ENCODE measurements at places on chromosomes 6 and 20. TPM values are rescaled to one million over a fixed set of nuclear protein-coding genes. Genes with fewer than 3 reads are reported as not detected.

Gene EYA4
- not detected for total RNA-seq

Gene NDUFAF5
- 25.5 TPM for total RNA-seq

Gene SLC13A3
- total RNA-seq: 3.1 TPM

Gene OXT
- total RNA-seq: not detected

Gene ME1
- total RNA-seq: 50.8 TPM

DNA sequence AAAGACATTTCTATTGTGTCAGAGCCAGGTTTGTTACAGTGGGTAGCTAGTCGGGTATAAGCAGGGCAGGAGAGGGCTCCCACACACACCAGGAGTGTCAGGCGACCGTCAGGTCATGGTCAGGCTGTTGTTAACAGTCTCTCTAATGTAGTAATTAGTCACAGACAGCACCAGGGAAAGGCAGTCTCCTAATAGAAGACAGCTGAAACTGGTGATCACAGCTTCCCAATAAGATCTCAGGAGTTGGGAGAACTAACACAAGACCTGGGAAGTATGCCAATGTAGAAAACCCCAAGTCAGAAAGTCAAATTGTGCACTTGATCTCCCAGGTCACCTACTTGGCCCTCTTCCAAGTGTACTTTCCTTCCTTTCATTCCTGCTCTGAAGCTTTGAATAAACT, 53.0 kb upstream of the GPR6 start:
- no peak for DNase-seq

DNA sequence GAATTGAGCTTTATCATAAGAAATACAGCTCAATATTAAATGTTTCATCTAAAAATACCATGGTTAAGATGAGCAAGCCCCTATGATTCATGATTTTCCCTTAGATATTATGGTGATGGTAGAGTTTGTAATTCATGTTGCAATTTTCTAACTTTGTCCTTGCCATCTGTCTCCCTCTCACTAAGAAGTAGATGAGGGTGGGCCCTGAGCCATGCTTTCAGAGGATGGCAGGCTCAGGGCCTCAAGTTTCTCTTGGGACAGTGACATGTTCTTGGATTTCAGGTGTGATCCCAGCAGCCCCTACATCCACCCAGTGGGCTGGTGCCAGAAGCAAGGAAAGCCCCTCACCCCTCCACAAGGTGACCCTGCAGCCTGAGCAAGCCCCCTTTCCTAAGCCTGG, 25.6 kb downstream of the L3MBTL1 start:
- no peak for DNase-seq

DNA sequence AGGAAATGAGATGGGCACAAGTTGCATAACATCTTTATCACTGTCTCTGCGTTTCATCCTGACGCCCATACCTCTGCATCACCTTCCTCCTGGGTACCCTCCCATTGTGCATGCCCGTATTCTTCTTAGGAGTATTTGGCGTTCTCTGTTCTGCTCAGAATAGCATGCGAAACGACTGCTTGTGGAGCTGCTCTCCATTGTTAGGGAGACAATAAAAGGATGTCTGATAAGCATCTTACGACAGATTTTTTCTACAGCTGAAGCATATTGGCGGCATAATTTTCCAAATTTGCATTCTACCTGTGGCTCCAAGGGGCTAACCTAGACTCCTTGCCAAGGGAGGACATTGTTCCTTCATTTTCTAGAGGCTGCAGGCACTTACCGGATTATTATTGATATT, 118.6 kb downstream of the EDN1 start:
- no peak for DNase-seq

- no peak for DNase-seq
Observed at GRCh38 chr6:157650261-157650640, 172.8 kb upstream of the SNX9 start.

GRCh38 chr6:68313911-68314310, 321.2 kb upstream of the ADGRB3 start:
- DNase-seq: no peak

DNA sequence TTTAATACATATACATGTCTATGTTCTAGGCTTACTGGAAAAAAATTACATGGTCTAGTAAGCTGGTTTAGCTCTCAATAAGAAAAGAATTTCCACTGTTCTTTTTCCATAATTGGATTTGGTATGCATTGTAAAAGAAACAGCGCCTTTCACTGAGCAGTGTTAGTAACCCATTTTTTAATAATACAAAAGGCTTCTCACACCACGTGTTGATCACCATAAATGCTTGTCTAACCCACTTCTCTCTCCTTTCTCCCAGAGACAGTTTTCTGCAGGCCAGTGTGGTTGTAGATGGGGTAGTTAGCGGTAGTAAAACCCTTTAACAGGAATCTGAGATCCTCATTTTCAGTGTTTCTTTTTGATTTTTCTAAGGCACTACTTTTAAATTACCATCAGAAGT, 348.7 kb upstream of the MANEA start:
- DNase-seq: no peak

GRCh38 chr20:33601861-33602260, 60.3 kb upstream of the C20orf144 start:
- peak; percentile 76 for DNase-seq

GRCh38 chr6:16805243-16805950, 44.1 kb upstream of the ATXN1 start:
- peak; percentile 40 for DNase-seq

- no peak for DNase-seq
Observed at GRCh38 chr6:155378276-155378675, 64.0 kb upstream of the TFB1M start.

GRCh38 chr6:88490908-88491264, 324.7 kb upstream of the CNR1 start:
- no peak for DNase-seq

- no peak for DNase-seq
Observed at GRCh38 chr6:157961832-157962575, 19.7 kb upstream of the SYNJ2 start.

DNA sequence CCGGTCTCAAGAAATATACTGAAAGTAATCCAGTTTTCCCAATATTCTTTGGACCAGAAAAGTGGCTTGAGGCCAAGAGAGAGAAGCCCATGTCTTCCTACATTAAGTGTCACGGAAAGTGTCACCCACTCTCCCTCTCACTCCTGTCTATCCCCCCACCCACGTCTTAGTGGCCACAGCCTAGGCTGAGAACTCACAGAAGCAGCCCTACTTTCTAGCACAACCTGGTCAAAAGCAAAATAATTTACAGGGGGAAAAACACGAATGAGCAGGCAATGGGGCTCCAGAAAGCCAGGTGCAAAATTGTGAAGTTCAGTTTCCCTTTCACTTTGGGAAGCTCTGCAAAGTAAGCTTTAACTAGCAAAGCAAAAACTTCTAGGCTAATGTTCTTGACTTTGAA, 118.0 kb downstream of the OPRM1 start:
- no peak for DNase-seq

DNA sequence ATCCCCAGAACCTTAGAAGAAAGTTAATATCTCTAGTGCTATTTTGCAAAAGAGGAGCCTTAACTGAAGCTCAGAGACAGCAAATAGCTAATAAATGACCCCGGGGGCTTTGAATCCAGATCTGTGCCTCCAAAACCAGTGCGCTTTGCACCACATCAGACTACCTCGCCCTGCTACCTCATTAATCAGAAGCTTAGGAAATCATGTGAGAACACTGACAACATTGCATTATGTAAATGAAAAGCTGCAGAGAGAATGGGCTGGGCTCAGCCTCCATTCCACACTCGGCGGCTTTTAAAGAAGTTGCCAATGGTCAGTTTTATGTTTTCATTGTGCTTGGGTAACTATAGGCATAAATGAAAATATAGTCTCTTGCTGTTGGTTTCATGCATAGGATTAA, 54.0 kb upstream of the STMND1 start:
- DNase-seq: no peak

DNA sequence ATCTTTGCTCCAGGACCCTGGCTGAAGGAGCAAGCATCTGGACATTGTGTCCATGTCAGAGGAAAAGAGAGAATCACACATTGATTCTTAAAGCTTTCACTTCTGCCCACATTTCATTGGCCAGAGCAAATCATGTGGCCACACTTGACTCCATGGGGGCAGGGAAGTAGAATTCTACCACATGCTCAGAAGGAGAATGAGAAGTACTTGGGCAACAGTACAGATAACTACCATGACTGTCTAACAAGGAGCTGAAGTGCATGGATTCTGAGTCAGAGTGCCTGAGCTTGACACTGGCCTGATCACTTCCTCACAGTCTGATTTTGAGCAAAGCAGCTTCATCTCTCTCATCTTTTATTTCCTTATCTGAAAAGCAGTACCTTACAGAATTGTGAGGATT, 38.6 kb downstream of the GHRH start:
- peak; percentile 50 for DNase-seq

DNA sequence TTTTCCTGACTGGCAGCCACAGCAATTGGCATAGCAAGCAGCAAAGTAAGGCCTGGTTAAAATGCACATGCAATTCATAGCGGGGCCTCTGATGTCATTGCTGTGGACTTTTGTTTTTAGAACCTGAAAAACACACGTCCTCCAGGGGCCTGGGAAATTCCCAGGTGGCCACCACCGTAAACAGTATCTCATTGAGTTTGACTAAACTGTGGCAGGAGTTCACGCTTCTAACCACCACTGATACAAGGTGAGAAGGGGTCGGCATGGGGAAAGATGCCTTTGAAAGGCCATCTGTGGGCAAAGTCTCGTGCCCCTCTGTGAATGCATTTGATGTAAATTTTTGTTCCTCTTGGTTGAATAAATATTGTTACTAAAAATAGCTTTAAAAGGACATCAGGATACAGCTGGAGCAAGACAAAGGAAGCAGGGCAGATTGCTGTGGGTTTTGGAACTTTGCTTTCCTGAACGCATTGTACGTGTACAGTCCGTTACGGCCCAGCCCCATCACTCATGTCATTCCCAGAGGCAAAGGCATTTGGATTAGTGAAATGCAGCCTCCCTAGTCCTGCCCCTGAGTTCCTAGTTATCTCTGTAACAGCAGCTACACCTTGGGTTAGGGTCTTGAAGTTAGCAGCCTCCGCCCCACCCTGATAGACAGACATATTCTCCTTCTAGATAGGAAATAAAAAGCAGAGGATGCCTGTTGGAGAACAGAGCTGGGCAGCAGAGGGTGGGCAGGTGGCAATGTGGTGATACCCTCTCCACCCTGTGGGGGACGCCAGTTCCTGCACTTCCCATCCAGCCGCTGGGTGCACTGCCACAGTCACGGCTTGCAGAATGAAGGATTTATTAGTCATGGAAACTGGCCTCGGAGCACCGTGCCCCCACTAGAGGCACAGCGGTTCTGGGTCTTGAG, 80.3 kb downstream of the ZDHHC14 start:
- DNase-seq: no peak

DNA sequence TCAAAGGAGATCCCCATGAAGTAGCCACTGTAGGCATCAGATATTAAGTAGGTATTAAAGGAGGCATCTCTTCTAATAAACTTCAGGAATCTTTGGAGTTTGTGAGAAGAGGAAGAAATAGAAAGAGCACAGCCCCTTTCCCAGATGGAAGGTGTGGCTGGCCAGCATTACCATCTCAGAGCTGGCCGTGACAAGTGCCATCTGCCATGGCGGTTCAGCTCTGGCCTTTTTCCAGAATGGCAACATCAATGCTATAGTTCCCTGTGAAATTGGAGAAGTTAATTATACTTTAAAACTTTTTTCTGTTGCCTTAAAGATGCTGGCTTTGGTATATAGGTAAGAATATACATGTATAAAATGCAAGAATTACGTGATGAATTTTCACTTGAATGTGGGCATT, 51.9 kb upstream of the MCUR1 start:
- no peak for DNase-seq

DNA sequence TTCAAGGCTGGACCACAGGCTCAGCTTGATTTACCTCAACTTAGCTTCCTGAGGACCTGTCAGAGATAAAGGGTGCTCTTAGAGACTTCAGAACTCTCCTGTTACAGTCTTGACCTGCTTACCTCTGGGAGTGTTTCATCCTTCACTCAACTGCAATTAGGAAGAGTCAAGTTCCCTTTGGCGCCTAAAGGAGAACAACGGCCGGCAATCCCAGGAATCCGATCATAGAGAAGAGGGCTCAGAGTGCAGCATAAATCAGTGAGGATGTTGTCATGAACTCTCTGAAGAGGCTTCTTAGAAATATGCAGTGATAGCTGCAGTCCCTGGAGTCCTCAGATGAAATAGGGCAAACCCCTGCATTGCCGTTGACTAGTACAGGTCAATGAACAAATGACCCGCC, 36.4 kb downstream of the LYRM2 start:
- DNase-seq: no peak

DNA sequence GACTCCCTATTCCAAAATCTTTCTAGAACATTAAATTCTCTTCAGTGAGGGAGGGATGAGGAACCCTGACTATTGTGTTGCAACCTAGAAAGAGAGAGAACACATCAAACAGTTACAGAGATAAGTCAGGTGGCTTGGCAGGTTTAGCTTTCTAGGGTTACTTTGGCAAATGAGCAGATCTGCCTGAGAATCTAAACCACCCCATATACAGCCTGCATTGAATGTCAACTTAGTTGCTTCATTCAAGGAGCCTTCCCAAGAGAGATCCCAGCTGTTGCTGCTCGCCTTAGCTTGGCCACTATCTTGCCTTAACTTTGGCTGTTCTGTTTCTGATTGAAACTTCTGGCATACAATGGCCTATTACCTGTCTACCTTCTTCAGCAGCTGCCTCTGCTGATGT, 74.7 kb upstream of the TCF21 start:
- no peak for DNase-seq

DNA sequence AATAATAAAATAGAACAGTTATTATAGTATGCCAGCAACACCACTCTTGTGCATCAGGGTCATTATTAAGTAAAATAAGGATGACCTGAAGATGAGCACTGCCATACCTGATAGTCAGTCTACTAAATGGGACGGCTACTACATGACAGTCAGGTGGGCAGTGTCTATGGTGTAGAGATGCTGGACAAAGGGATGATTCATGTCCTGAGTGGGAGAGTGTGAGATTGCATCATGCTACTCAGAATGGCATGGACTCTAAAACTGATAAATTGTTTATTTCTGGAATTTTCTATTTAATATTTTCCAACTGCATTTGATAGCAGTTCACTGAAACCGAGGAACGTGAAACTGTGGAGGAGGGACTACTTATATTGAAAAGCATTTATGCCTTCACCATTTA, 38.8 kb downstream of the SNX9 start:
- peak; percentile 23 for DNase-seq

DNA sequence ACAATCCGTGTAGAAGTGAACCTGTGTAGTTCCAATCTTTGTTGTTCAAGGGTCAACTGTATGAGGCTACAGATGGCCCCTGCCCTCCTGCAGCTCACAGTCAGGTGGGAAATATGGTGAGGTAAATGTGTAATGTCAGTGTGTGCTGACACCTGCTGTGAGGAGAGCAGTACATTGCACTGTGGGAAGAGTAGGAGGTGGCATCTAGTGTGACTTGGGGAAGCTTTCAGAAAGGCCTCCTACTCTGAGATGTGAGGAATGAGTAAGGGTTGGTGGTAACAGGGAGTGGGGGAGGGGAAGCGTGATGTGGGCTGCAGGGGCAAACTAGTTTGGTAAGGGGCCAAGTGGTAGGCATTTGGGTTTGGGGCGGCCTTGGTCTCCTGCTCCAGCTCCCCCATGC, 188.8 kb downstream of the FARS2 start:
- DNase-seq: no peak

- peak; percentile 46 for DNase-seq
Observed at GRCh38 chr6:163872335-163872734, 457.8 kb downstream of the QKI start.

DNA sequence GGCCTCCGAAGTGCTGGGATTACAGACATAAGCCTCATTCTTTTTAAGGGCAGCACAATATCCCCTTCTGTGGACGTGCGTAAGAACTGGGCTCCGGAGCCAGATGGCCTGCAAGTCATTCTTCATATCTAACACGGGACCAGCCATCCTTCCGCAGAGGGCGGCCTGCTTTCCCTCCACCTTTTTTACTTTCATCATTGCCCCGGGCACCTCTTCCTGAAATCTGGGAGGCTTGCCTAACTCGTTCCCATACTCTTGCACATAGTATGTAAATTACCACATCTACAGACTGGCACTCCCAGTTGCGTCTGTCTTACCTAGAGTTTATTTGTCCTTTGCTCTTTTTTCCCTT, 29.9 kb upstream of the SLC23A2 start:
- peak; percentile 18 for DNase-seq

Data from foreskin keratinocyte (primary cell).